ENCODE measurements at places on chromosomes 11 and 22.
A peak's percentile ranks its signal among the peaks of the same experiment; 100 is the strongest.

DNA sequence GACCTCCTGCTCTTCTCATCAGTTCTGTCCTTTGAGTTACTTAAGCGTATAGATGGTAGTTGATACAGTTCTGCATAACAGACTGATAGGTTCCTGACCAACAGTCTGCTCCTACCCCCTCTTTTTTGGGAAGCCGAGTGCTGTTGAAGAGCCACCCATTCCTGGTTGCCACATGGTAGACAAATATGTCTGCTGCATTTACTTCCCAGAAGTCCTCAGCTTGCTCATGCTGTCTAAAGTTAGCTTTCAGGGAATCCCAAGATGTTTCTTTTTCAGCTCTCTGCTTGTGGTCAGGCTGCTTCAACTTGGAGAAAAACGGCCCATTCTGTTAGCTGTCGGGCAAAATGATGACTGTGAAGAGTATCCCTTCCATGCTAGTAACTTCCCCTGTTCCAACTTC is 48.7 kb downstream of the C22orf31 start:
- DNase-seq: no peak

- DNase-seq: no peak
These were observed 15.1 kb downstream of the RCN1 start for GRCh38 chr11:32105871-32106560.

- DNase-seq: peak; percentile 20
These were observed at the start of gene BMAL1 for GRCh38 chr11:13277768-13278608. BMAL1 (plus strand) TSS chr11:13277790; CDS start chr11:13354309, 76,519 bp downstream.

GRCh38 chr11:61080526-61080925 is 21.8 kb upstream of the CD5 start:
- DNase-seq: no peak

- DNase-seq: no peak
These were observed 9.1 kb downstream of the MICAL2 start for GRCh38 chr11:12119502-12119901.

DNA sequence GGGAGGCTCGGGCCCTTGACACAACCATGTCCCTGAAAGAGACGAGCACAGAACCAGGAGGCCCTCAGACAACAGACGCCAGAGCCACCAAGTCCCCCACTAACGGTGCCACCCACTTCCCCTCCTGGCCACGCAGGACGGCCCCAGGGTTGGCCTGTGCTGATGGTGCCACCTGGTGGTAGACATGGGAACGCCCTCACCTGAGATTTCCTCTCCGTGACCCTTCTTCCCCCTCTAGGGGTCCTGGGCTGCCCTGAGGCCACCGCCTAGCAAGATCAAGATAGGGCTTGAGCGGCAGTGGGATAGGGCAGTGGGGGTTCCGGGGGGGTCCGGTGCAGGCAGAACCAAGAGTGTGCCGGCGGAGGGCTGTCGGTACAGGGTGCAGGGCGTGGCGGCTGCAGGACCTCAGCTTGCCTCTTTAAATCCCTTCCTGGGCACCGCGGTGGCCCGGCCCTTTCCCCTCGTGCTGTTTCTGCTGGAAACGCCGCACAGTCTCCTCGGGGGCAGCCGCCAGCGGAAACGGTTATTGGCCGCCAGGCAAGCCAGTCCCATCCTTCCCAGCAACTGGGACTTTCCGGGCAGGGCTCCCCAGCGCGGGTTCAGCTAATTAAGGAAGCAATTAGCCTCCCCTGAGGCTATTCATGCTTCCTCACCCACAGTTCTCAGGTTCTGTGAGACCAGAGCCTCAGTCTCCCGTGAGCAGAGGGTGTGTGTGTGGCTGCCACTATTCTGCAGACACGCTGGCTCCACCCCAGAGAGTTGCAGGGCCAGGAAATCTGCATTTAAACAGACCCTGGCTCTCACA is 5.5 kb upstream of the NFAM1 start:
- DNase-seq: peak; percentile 76

DNA sequence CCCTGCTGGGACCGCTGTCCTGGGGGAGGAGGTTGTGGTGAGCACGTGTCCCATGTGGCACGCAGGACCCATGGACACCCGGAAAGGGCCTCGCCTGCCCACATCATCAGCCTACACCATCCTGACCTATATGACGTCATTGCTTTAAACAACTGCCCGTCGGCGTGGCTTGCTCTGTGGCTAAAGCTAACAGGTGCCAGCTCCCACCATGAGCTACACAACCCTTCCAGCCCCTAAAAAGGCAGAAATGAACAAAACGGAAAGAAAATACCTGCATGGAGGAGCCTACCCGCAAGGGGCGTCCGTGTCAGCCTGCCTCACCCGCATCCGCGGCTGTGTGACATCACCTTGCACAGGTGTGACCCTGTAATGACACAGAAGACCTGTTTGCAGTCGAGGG is 481.8 kb downstream of the BRD1 start:
- DNase-seq: no peak

GRCh38 chr11:32062540-32062939 is 28.3 kb upstream of the RCN1 start:
- DNase-seq: no peak

DNA sequence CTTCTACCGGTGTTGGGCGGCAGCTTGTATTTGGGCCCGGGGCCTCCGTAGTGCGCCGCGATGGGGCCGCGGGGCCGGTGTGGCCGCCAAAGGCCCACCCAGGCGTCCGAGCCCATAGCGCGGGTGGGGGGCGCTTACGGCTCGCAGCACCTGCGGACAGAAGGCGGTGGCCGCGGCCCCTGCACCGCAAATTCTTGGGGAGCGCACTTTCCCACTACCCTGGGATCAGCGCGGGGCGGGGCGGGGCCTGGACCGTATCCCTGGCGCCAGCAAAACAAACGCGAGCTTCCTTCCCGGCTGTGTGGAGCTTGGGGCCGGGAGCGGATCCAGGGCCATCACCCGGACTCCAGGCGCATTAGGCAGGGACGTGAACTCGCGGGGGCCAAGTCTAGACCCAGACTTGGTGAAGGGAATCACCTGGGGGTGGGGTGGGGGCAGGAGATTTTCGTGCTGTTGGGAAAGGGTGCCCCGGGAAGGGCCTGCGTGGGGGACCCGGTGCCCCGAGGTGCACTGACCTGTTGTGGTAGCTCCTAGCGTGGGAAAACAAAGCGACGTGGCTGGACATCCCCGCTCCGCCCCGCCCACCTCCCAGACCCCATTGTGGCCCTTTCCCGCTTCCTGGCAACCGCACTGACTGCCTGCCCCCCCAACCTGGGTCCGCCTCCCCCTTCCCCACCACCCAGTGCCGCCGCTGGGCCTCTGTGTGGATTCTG is 2.3 kb upstream of the TYMP start:
- no peak for DNase-seq

DNA sequence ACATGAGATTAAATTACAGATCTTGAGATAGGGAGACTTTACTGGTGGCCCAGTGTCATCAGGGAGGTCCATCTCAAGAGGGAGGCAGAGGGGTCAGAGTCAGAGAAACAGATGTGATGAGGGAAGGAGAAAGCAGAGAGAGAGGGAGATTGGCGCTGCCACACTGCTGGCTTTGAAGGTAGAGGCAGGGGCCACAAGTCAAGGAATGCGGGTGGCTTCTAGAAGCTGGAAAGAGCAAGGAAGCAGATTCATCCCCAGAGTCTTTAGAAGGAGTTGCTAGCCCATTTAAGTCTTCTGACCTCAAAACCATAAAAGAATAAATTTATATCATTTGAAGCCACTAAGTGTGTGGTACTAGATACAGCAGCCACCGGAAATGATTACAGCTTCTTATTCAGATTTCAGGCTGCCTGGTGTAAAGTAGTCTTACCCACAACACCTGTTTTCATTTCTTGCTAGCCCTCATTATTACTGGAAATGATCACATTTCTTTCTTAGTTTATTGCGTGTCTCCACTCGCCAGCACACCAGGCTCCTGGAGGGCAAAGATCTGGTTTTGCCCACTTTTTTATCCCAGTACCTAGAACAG is 12.6 kb upstream of the SERPINH1 start:
- DNase-seq: no peak

GRCh38 chr11:96278039-96278897 is 64.7 kb downstream of the MAML2 start:
- DNase-seq: no peak

DNA sequence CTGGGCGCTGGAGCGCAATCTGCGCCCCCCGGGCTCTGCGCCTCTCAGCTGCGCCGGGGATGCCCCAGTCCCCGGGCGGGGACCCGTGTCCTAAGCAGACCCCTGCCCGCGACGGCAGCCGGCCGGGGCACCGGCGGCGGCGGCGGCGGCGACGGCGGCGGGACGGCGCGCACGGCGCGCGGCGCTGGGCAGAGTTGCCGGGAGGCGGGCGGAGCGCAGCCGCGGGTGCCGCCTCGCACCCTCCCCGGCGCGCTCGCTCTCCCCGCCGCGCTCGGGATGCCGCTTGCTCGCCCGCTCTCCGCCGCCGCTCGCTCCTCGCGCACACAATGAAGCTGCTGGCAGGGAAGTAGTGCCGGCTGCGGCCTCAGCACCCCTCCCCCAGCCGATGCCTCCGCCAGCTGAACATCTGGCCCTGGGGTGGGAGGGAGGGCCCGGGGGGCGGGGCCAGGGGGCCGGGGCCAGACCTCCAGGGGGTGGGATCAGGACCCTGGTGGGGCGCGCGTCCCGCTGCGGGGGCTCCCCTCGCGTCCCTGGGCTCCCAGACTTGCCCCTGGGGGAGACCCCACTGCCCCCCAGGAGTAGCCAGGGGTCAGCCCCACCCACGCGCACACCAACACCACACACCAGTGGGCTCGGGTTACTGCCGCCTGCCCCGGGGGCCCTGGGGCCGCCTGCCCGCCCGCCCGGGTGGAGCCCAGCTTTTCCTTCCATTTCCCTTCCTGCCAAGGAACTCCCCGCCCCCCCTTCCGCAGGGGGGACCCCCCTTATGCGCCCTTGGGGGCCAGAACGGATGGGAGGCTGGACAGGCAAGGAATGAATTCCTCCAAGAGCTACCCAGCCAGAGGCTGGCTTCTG is at the start of gene RCOR2:
Gene RCOR2 (minus strand): TSS at position 328 of the 855 bp plus-strand sequence. CDS start 708 bp downstream, outside the sequence.
- no peak for DNase-seq

DNA sequence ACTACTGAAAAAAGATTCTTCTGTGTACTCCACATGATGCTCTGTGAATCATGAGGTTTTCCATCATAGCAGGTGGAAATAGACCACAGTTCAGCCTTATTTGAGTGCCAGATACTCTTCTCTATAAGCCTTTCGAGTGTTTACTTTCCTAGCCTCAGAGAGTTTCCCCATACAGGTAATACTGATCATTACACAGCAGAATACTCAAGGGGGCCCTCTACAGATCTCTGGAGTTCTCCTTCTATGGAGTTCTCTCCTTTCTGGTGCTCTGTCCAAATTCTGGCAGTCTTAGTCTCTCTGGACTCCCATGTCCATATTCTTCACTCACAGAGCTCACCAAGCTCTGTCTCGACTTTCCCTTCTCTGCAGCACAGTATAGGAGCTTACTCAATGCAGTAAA is 175.7 kb upstream of the CARD18 start:
- no peak for DNase-seq

GRCh38 chr22:40674274-40674673 is 5.0 kb upstream of the MCHR1 start:
- no peak for DNase-seq

DNA sequence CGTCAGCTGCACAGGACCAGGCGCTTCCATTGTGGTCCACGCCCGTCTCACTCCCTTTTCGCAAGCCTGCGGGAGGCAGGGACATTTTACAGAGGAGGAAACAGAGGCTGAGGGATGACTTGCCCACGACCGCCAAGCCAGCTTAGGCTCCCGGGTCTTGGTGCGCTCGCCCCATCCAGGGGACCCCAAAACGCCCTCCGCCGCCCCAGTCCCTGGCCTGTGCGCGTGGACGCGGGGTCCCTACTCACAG is 300 bp downstream of the WNT11 start:
- DNase-seq: no peak

DNA sequence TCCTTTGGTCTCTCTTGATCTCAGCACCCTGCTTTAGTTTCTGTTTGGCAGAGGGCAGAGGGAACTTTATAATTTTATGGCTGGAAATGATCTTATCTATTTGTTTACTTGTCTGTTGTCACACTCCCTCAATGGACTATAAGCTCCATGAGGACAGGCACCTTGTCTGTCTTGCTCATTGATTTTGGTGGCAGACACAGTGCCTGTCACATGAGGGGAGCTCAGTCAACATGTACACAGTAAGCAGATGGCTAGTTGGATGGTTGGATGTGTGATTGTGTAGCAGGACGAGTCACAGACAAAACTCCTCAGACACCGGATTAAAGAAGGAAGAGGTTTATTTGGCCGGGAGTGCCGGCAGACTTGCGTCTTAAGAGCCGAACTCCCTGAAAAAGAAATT is 80.4 kb downstream of the MYO18B start:
- DNase-seq: no peak

GRCh38 chr22:26172389-26172990 is 3.2 kb downstream of the SEZ6L start:
- no peak for DNase-seq

DNA sequence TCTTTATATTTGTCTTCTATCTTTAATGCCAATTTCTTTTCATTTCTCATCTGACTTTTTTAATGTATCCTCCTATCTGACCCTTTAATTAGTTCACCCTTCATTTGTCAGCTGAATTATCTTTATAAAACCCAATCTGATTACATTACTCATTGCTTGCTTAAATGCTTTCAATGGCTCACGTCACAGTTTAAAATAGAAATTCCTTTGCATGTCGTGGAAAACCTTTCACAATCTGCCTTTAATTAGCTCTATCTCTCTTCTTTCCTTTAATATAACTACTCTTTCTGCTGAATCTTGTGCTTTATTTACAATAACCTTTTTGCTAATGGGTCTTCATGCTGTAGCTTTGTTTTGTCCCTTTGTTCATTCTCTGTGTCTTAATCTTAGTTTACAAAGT is 125.7 kb downstream of the DYNC2H1 start:
- DNase-seq: no peak

- DNase-seq: no peak
These were observed 7.0 kb downstream of the ASRGL1 start for GRCh38 chr11:62344210-62344609.

GRCh38 chr11:124329787-124330478 is 9.9 kb upstream of the OR8D2 start:
- no peak for DNase-seq

DNA sequence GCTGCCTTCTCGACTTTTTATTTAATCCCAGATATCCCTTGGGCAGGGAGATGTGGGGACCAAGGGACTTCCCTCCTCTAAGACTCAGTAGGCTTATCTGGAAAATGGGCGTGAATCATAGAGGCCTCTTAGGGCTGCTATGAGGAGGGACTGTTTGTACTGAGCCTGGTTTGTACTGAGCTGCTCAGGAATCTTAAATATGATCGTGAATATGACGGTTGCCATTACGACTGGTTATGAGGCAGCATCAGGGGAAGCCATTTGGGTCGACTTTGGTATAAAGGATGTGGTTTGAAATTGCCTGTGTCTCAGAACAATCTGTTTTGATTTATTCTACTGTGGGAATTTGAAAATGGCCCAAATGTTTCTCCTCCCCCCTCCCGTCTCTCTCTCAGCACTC is 20.6 kb downstream of the TSPAN18 start:
- DNase-seq: no peak

GRCh38 chr11:34146866-34147265 is 41.4 kb downstream of the NAT10 start:
- no peak for DNase-seq

DNA sequence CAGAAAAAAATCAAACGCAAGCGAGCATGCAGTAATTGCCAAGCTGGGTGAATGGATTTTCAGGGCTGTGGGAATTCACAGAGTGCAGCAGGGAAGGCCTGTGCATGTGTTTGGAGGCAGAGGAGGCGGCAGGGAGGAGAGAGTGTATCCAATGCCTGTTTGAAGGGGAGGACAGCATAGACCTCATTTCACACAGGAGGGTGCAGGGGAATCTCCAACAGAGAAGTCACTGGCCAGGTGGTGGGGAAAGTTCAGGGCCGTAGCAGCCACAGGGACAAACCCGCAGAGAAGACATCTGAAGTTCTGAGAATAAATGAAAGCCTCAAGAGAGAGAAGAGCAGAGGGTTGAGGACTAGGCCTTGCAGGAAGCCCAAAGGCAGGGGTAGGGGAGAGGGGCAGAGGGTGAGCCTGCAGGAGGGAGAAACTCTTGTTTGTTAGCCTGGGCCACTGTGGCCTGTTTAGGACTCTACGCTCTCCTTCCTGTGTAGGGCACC is 19.2 kb upstream of the KDM2A start:
- no peak for DNase-seq

Data from stimulated activated CD8-positive, alpha-beta memory T cell treated with anti-CD3 and anti-CD28 coated beads, Interleukin-2, amount 100 ng/mL, for 1 hour (primary cell).